Esophagus muscularis mucosa (tissue), 4 donors: ENCODE measurements at places on chromosomes 5 and 9. TPM values are rescaled to one million over a fixed set of nuclear protein-coding genes. Genes with fewer than 3 reads are reported as not detected.

The TMEM8B gene
- total RNA-seq: 26.4 TPM

The CEP78 gene
- 6.8 TPM for total RNA-seq

The ALDOB gene
- total RNA-seq: 0.23 TPM

The SPACA9 gene
- 3.6 TPM for total RNA-seq

The SLCO4C1 gene
- total RNA-seq: not detected

The ZNF462 gene
- total RNA-seq: 34.6 TPM

The IL17B gene
- 5.9 TPM for total RNA-seq

The IL7R gene
- 10.6 TPM for total RNA-seq

The SIGMAR1 gene
- 83.5 TPM for total RNA-seq

The NTNG2 gene
- total RNA-seq: 5.7 TPM

The NDOR1 gene
- total RNA-seq: 9.4 TPM

The ERCC6L2 gene
- total RNA-seq: 83.3 TPM

The ARHGEF39 gene
- 3.3 TPM for total RNA-seq

The DBN1 gene
- total RNA-seq: 92.2 TPM

The PCDHGA10 gene
- 3.5 TPM for total RNA-seq

The NR5A1 gene
- not detected for total RNA-seq

The ROPN1L gene
- 1.7 TPM for total RNA-seq

The PHF24 gene
- 0.75 TPM for total RNA-seq

The PCDHA6 gene
- 0.33 TPM for total RNA-seq

The WWC1 gene
- 3.5 TPM for total RNA-seq

The TAF11L6 gene
- total RNA-seq: not detected

The CXCL14 gene
- total RNA-seq: 3.2 TPM

The EPB41L4A gene
- 22.8 TPM for total RNA-seq

The LCN6 gene
- 20.2 TPM for total RNA-seq

The FOXD4 gene
- 0.32 TPM for total RNA-seq

The LURAP1L gene
- total RNA-seq: 28.8 TPM

The SPTAN1 gene
- total RNA-seq: 368 TPM

The PLPP7 gene
- total RNA-seq: 15.6 TPM

The KIF20A gene
- total RNA-seq: not detected

The ARID3C gene
- not detected for total RNA-seq

The SMIM33 gene
- not detected for total RNA-seq

The PCDHGC3 gene
- 73.2 TPM for total RNA-seq

The ZNG1F gene
- total RNA-seq: 6.6 TPM
